Adrenal gland (tissue), 19 donors: ENCODE measurements at places on chromosomes 2 and 18.

DNA sequence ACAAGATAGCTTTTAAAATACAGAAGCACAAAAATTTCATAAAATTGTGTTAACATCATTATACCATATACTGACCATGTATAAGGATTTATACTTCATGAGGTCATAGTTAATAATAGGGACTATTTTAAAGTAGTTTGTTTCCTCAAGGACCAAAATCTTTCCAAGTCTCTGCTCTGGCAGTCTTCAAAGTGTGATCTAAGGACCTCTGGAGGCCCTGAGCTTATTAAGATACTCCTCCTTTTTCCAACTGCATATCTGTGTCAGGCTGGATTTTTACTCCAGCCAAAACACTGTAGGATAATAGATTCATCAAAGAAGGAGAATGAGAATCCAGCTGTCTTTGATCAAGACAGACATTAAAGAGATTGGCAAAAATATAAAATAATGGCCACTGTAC lies 1.7 kb upstream of the SCYGR2 start:
- no peak overlapping the region for H3K4me3 ChIP-seq
- no peak for DNase-seq
- no peaks in the 10 kb centered on the region for H3K4me1 ChIP-seq
- H3K27me3 ChIP-seq: no peaks in the 10 kb centered on the region

DNA sequence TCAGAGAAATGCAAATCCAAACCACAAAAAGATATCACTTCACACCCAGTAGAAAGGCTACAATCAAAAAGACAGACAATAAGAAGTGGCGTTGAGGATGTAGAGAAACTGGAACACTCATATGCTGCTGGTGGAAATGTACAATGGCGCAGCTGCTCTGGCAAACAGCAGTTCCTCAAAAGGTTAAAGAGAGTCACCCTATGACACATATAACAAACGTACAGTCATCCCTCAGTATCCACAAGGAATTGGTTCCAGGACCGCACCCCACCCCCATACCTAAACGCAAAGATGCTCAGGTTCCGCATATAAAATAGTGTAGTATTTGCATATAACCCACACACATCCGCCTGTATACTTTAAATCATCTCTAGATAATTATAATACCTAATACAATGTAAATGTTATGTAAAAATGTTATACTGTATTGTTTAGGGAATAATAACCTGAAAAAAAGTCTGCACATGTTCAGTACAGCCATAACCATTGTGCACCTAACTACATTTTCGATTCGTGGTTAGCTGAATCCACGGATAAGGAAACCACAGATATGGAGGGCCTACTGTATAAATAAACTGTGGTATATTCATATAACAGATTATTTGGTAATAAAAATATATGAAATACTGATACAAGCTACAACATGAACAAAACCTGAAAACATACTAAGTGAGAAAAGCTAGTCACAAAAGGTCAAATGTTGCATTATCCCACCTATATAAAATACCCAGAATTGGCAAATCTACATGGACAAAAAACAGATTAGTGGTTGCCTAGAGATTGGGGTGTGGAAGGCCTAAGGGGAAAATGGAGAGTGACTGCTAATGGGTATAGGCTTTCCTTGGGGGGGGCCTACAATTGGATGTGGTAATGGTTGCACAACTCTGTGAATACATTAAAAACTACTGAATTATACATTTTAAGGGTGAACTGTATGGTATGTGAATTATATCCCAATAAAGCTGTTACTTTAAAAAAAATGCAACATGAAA lies 37.5 kb downstream of the UXS1 start:
- no peak overlapping the region for H3K27ac ChIP-seq
- no peak for DNase-seq
- H3K4me3 ChIP-seq: no peak overlapping the region
- peaks cover 6% of the 10 kb centered on the region for H3K4me1 ChIP-seq
- H3K27me3 ChIP-seq: no peaks in the 10 kb centered on the region

DNA sequence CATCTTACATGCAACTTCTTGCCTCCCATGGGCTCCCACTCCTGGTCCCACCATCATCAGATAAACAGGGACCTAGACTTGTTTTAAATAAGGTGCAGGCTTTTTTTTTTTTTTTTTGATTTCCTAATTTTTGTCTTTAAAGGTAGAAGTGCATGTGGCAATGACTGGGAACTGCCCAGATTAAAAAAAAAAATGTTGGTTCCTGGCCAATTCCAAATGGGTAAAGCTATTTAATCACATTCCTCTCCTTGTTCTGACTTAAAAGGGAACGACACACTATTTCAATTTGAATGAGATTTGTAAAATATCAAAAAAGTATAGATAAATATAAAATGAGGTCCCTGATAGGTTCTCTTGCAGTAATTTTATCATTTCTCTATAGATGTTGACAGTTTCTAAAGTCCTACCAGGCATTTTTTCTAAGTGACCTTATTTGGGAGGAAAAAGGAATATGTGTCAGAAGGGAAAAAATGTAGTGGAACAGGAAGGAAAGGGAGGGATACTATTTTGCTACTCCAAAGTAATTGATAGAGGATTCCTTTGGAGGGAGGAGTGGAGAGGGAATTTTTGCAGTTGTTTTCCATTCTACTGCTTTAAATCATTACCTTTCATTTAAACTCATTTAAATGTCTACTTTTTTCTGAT lies 43.3 kb downstream of the DDX1 start:
- DNase-seq: no peak
- no peaks in the 10 kb centered on the region for H3K36me3 ChIP-seq
- H3K27ac ChIP-seq: no peak overlapping the region
- no peak overlapping the region for H3K4me3 ChIP-seq
- H3K4me1 ChIP-seq: peaks cover 3% of the 10 kb centered on the region

GRCh38 chr2:221518935-221519625 lies 53.0 kb downstream of the EPHA4 start:
- H3K4me3 ChIP-seq: no peak overlapping the region
- no peak overlapping the region for H3K27ac ChIP-seq
- no peaks in the 10 kb centered on the region for H3K36me3 ChIP-seq
- H3K4me1 ChIP-seq: peaks cover 15% of the 10 kb centered on the region
- H3K27me3 ChIP-seq: no peaks in the 10 kb centered on the region

GRCh38 chr2:142876423-142876822 lies 1.0 kb upstream of the KYNU start:
- no peaks in the 10 kb centered on the region for H3K4me1 ChIP-seq
- no peak for DNase-seq
- H3K36me3 ChIP-seq: no peaks in the 10 kb centered on the region
- H3K27ac ChIP-seq: no peak overlapping the region
- no peaks in the 10 kb centered on the region for H3K27me3 ChIP-seq

DNA sequence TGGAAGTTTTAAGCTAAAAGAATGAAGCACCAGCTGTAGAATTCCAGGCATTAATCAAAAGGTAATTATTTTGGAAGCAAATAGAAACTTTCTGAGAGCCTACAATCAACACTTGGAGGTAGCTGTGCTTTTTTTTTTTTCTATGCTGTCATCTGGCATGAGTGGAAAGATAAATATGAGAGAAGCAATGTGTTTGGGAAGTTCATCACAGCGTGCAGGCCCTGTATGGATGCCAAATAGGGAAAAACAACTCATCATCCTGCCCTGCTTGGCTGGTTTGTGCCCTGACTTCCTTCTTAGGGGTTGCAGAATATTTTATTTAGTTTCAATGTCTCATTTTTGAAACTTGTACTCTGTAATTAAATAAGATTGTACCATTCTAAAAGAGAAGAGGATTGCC lies 437.4 kb downstream of the PIK3C3 start:
- no peaks in the 10 kb centered on the region for H3K36me3 ChIP-seq
- no peak overlapping the region for H3K4me3 ChIP-seq
- H3K4me1 ChIP-seq: no peaks in the 10 kb centered on the region
- no peak for DNase-seq

DNA sequence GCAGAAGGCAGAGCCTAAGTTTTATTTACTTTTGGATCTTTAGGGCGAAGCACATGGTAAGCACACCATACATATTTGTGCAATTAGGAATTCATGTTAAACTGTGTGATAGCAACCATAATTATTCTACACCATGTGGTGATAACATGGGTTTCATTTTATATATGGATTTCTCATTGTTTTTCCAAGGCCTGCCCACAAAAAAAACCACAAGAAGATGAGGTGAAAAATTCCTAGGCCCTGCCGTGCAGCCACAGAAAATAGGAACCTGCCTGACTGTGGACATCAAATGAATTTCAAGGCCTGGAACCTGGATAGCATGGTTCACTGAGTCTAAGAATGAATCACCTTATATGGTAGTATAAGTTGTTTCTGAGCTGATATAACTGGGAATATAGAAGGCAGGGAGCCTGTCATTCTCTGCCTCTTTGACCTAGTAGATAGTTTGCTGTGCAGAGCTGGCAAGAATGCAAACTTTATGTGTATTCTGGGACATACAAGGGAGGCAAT lies 22.4 kb upstream of the SSB start:
- no peaks in the 10 kb centered on the region for H3K36me3 ChIP-seq
- H3K4me1 ChIP-seq: no peaks in the 10 kb centered on the region
- H3K4me3 ChIP-seq: no peak overlapping the region
- H3K27me3 ChIP-seq: no peaks in the 10 kb centered on the region

- H3K27ac ChIP-seq: no peak overlapping the region
- no peaks in the 10 kb centered on the region for H3K27me3 ChIP-seq
- no peak overlapping the region for H3K4me3 ChIP-seq
- peak; percentile 86 for DNase-seq
Observed at GRCh38 chr2:119264781-119265692, 41.4 kb downstream of the STEAP3 start.

DNA sequence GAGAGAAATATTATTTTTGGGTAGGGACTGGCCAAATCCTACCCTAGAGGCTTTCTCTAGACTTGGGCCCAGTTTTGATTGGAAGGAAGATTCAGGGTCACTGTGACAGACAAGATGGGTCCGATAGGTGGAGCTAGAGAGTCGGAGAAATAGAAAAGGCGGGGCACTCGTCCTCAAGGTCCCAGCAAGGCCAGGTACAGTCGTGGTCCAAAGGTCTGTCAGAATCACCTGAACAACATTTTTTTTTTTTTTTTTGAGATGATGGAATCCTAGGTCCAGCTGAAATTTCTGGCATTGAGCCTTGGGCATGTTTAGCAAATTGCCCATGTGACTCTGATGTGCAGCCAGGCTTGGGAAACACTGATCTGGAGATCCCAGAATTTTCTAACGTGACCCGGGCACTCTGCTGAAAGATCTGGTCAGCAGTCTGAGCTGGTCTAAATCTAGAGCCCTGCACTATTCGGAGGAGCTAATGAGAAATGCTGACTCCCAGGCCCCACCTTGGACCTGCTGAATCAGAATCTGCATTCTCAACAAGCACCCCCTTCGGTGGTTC lies 23.0 kb upstream of the NTSR2 start:
- no peaks in the 10 kb centered on the region for H3K27me3 ChIP-seq
- peak; percentile 68 for DNase-seq
- H3K4me3 ChIP-seq: no peak overlapping the region
- no peaks in the 10 kb centered on the region for H3K36me3 ChIP-seq
- H3K27ac ChIP-seq: no peak overlapping the region
- peaks cover 6% of the 10 kb centered on the region for H3K4me1 ChIP-seq

GRCh38 chr2:161245261-161245553 lies 63.0 kb upstream of the PSMD14 start:
- DNase-seq: no peak
- H3K4me3 ChIP-seq: no peak overlapping the region
- no peaks in the 10 kb centered on the region for H3K36me3 ChIP-seq
- peaks cover 20% of the 10 kb centered on the region for H3K27me3 ChIP-seq

DNA sequence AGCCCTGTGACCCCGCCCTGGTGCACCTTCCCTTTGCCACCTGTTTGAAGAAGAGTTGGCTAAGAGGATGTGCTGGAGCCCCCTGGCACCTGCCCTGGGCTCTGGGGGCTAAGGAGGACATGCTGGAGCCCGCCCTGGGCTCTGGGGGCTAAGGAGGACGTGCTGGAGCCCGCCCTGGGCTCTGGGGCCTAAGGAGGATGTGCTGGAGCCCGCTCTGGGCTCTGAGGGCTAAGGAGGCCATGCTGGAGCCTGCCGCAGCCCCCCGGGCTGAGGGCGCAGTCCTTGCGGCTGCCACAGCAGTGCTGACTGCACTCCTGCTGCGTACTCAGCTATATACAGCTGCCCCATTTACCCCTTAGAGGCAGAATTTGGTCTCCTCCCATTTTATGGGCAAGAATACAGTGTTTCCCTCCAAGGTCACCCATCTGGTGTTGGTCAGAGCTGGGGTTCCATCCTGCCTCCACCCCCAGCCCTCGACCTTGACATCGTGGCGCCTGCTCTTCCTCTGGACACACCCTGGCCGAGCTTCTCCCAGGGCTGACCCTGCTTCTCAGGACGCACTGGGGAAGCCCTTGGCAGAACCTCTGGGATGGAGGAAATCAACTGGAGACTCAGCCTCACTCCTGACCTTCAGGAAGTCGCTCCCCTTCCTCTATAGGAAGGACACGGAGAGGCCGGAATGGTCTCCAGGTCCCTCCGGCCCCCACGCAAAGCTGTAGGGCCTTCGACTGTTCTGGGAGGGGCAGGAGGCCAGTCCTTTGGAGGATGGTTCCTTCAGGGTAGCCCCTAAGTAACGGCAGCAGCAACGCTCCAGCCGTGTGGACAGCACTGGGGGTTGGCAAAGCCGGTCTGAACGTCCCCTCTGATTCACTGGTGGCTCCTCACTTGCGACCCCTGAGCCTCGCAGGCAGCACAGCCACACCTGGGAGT lies 65.0 kb upstream of the HPCAL1 start:
- H3K27ac ChIP-seq: no peak overlapping the region
- DNase-seq: no peak
- H3K36me3 ChIP-seq: no peaks in the 10 kb centered on the region
- H3K27me3 ChIP-seq: no peaks in the 10 kb centered on the region
- H3K4me1 ChIP-seq: no peaks in the 10 kb centered on the region

GRCh38 chr18:36160959-36161371 lies 26.3 kb upstream of the MOCOS start:
- DNase-seq: no peak
- H3K4me1 ChIP-seq: no peaks in the 10 kb centered on the region
- no peak overlapping the region for H3K4me3 ChIP-seq
- H3K27ac ChIP-seq: no peak overlapping the region

- H3K27me3 ChIP-seq: no peaks in the 10 kb centered on the region
- DNase-seq: no peak
- peaks cover 6% of the 10 kb centered on the region for H3K36me3 ChIP-seq
- no peak overlapping the region for H3K27ac ChIP-seq
Observed at GRCh38 chr2:16620590-16620989, 45.0 kb downstream of the CYRIA start.

DNA sequence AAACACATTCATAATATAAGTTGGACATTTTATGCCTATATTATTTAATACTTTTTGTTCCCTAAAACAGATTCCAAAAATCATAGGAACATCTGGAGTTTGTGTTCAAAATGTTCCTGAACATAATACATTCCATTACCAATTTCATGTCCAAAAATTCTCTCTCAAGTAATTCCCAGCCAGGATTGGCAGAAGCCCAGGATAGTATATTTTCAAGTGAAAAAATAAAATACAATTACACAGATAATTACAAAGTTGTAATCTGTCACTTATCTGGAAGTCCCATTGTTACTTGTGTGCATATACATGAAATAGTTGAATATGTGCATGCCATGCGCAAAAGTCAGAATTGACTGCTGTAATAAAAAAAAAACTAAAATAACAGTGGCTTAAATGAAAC lies 5.2 kb upstream of the SCN7A start:
- H3K4me1 ChIP-seq: no peaks in the 10 kb centered on the region
- DNase-seq: no peak
- no peaks in the 10 kb centered on the region for H3K27me3 ChIP-seq

- no peaks in the 10 kb centered on the region for H3K36me3 ChIP-seq
- no peak overlapping the region for H3K4me3 ChIP-seq
- no peak overlapping the region for H3K27ac ChIP-seq
Observed at GRCh38 chr2:74751981-74752851, 81.7 kb upstream of the HK2 start.
